Thyroid gland (tissue), 4 donors: ENCODE measurements at places on chromosomes 3 and 15.

- H3K36me3 ChIP-seq: no peaks in the 10 kb centered on the region
- DNase-seq: peak; percentile 85
- H3K27ac ChIP-seq: no peak overlapping the region
- H3K27me3 ChIP-seq: no peaks in the 10 kb centered on the region
- peaks cover 13% of the 10 kb centered on the region for H3K4me1 ChIP-seq
Measured at GRCh38 chr3:25027650-25028049, 400.4 kb upstream of the RARB start.

DNA sequence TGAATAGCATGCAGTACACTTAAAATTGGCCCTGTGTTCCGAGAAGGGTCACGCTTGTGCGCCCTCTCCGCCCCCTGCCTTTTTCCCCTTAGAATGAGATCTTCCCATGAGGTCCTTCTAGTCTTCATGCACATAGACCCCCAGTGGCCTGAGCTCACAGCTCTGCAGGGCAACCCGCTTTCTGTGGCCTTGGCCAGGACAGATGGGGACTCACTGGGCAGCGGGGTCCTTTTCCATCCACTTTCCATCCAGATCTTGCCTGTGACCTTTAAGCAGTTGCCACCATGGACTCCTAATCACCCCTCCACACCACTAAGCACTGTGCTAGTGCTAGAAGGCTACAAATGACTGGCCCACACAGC is 244.4 kb downstream of the UACA start:
- no peak for DNase-seq
- H3K4me3 ChIP-seq: no peak overlapping the region
- H3K27me3 ChIP-seq: no peaks in the 10 kb centered on the region
- peaks cover 7% of the 10 kb centered on the region for H3K4me1 ChIP-seq

DNA sequence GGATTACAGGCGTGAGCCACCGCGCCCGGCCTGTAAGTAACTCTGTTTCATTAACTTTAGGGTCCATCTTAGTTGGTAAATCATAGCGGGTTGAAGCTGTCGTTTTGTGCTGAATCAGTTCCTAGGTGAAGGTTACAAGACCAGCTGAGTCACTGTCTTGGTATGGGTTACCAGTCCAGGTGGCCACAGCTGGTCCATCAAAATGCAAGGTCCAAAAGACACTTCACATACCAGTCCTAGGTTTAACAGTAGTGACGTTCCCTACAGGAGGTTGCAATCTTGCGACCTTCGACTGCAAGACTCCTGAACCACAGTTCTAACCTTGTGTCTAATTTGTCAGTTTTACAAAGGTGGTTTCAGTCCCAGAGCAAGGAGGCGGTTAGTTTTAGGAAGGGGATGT is 160.1 kb upstream of the ATP10A start:
- no peak overlapping the region for H3K27ac ChIP-seq
- no peaks in the 10 kb centered on the region for H3K36me3 ChIP-seq

DNA sequence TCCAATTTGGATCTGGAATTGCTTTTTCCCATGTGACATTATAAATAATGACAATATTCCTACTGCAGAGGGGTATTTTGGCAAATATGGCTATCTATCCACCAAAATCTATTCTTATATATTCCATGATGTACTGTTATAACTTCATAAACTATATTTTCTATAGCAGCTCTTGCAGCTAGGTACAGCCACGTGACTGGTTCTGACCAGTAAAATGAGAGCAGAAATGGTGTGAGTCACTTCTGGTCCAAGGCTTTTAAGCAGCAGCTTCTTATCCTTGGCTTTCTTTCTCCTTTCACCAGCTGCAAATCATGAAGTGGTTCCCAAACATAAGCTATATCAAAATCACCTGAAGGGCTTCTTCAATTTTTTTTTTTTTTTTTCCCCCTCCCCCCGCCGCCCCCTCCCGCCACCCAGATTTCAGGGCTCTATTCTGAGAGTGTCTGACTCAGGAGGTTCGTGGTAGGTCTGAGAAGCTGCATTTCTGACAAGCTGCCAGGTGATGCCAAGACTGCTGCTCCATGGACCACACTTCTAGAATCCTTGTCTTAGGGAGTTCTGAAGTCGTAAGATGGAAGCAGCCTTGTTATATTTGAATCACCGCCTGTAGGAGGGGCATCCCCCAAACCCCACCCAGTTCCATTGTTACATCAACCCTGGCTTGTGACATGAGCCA is 357.5 kb downstream of the CHST2 start:
- no peaks in the 10 kb centered on the region for H3K27me3 ChIP-seq
- no peak for DNase-seq
- no peaks in the 10 kb centered on the region for H3K36me3 ChIP-seq
- no peak overlapping the region for H3K27ac ChIP-seq
